T-helper 9 cell (primary cell): ENCODE measurements at places on chromosomes 7 and 10.
A peak's percentile ranks its signal among the peaks of the same experiment; 100 is the strongest.

DNA sequence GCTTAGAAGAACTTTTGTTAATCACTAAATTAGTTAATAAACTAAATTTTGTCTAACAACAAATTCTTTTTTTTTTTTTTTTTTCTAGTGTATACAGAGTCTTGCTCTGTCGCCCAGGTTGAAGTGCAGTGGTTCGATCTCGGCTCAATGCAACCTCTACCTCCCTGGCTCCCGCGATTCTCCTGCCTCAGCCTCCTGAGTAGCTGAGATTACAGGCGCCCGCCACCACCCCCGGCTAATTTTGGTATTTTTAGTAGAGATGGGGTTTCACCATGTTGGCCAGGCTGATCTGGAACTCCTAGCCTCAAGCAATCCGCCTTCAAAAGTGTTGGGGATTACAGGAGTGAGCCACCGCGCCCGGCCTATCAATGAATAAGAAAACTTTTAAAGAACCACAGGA lies 1.1 kb upstream of the IQUB start:
- no peak for DNase-seq

- no peak for DNase-seq
Measured at GRCh38 chr7:127844707-127845331, 186.4 kb downstream of the LRRC4 start.

- DNase-seq = no peak
Measured at GRCh38 chr10:17443707-17444387, 10.5 kb downstream of the ST8SIA6 start.

DNA sequence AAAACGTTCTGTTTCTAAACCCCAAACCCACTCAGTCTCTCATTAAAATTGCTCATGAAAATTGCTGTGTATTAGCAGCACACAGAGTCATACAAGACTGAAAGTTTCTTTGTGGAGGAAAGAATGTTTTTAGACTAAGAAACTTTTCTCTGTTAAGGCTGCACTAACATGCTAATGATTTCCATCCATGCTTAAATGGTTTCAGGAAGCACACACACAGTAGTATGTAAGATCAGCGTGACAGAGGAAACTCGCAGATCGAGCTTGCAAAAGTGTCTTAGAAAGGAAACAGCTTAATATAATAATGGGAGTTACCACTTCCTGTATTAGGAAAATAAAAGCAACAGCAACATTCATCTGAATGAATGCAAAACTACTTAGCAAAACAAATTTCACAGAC lies 112.7 kb downstream of the ICA1 start:
- no peak for DNase-seq

DNA sequence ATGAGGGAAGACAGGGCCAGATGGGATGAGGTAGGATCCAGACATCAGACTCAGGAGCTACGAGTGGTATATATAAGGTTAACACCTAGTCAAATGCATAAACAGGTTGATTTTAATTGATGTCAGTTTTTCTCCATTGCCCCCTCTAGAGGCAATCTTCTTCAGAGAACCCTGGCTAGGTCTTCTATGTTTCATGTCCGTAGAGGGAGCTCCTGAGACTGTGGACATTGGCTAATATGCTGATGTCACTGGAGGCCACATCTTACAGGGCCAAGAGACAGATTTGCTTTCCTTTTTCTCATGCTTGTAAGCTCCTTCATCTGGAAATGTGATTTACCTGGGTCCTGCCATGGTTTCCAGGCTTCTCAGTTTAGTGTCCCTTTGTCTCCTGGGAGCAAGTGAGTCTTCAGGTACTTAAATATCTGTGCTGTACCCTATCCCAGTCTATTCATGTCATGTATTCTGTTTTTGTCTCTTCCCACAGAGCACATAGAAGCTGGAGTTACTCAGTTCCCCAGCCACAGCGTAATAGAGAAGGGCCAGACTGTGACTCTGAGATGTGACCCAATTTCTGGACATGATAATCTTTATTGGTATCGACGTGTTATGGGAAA lies 161.6 kb upstream of the PRSS1 start:
- no peak for DNase-seq

GRCh38 chr7:45192621-45193041 lies 35.0 kb downstream of the RAMP3 start:
- no peak for DNase-seq

GRCh38 chr10:486666-487322 lies 202.7 kb downstream of the DIP2C start:
- no peak for DNase-seq

- DNase-seq = no peak
Measured at GRCh38 chr10:76492026-76492425, 1060.6 kb downstream of the LRMDA start.

GRCh38 chr10:6269953-6270867 lies 67.5 kb downstream of the PFKFB3 start:
- peak; percentile 56 for DNase-seq

DNA sequence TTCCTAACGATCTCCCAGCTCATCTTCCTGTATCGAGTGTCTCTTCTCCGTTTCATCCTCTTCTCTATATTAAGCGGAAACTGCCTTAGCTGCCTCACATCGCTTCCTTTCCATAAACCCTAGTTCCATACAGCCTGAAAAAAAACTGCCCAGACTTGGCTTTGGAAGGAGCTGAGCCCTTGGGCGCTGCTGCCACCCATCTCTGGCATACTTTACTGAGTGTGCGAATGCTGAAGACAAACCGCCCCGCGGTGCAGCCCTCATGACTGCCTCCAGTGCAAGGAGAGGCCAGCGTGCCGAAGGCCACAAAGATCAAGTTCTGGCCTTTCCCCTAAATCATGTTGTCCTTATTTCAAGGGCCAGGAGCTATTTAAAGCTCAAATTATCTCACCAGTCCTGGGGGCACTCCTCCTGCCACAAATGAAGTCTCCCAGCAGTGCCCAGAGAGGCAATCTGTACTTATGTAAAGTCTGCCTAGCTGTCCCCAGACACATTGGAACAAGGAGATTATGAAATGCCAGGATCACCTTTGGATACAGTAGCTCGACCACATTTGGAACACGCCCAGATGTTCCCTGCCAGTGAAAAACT lies 25.2 kb downstream of the YWHAG start:
- DNase-seq = no peak
